EL (cell line): ENCODE measurements at places on chromosomes 7 and 10.
A peak's percentile ranks its signal among the peaks of the same experiment; 100 is the strongest.

- no peak for DNase-seq
Observed at GRCh38 chr7:150439967-150440366, 10.5 kb upstream of the GIMAP8 start.

DNA sequence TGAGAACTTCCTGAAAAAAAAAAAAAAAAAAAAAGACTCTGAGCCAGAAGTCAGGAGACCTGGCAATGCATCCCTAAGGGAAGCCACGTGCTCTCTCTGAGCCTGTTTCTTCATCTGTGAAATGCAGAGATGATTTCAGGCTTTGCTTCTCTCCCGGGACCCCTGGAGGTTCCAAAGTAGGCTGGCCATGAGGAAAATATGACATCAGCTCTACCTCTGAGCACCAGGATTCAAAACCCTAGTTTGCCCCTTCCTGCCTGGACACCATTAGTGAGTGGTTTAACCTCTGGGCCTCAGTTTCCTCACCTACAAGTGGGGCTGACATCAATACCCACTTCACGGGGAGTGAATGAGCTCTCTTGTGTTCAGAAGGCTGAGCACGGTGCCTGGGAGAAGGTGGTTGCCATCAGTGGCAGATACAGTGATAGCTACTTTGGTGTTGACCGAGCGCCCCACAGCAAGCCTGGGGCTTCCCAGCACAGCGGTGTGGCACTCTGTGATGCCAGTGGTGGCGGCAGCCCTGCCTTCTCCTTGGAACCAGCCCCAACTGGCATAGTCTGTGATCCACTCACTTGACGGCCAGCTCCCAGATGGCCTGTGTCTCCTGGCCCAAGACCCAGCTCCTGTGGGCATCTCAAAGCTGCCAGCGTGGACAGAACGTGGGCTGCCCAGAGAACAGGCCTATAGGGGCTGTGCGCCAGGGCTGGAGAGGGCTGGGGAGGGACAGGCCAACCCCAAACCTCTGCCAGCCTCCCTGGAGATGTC lies 153.1 kb upstream of the UNC5B start:
- no peak for DNase-seq

GRCh38 chr10:33542752-33543505 lies 208.5 kb upstream of the NRP1 start:
- DNase-seq: peak; percentile 73

GRCh38 chr7:41491883-41492471 lies 210.9 kb downstream of the INHBA start:
- no peak for DNase-seq

DNA sequence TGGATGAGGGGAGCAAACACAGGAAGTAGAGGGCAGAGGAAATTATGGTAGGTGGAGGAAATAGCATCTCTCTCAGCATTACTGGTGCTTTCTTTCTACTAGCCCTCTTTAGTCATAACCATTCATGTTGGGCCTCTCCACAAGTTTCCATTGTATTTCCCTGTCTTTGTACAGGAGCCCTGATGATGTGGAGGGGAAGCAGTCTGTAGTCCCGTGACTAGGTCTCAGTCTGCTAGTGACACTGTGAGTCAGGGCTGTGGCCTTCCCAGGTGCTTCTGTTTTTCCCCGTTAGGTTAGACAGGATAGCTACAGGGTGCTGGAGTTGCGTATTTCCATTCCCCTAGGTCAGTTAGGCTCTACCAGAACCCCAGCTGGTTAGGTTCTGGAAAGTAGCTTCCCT lies 82.9 kb upstream of the NAMPT start:
- no peak for DNase-seq

DNA sequence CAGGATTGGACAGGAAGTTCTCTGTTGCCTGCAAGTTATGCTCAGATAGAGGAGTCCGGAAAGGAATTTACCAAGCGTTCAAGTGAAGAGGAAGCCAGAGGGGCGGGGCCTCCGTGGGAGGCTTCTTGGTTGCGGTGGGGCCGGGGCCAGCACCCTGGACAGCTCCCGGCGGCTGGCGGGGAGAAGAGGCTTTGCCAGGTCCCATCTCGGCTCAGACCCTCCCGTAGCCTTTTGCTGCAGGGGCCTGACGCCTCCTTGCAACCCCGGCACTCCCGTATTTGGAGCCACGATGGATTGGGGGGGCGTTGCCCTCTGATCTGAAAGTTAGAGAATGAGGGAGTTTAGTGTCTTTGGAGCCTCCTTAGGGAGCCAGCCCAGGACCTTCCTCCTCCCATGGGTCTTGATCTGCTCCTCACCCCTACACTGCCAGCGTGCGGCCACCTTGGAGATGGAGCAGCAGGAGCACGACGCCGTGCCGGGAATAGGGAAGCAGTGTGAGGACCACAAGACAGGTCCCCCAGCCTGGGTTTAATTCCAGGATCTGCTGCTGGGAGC lies 3.1 kb upstream of the SLC18A3 start:
- peak; percentile 85 for DNase-seq

- DNase-seq: no peak
Observed at GRCh38 chr7:141949021-141949420, 2.2 kb upstream of the CLEC5A start.

DNA sequence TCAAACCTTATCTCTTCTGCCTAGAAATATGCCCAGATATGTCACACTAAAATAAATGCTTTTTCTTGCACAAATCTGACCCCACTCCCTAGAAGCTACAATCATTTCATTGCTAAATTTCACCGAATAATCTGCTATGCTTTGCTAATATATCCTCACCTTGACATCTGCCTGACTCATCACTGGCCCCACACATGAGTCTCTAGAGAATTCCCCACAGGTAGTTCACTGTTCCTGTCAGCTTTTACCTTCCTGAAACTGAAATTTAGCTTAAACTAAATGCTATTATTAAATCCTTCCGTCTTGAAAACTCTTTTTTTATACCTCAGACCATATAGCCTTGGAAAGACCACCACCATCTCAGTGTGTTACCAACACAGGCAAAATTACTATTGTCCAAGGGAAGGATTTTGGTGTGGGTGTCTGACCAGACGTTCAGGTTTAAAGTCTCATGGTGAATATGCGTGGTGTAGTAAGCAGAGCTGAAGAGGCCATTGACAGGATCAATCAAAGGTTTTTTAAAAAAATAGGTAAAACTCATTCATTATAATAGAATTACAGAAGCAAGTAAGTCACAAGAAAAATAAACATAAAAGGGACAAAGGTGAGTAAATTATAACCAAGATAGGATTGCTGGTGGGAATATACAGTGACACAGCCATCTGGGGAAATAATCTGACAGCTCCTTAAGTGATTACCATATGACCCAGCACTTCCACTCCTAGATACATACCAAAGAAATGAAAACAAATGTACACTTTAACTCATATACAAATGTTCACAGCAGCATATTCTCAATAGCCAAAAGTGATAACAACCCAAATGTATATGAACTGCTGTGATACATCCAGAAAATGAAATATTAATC lies 173.5 kb downstream of the KMT2E start:
- no peak for DNase-seq

DNA sequence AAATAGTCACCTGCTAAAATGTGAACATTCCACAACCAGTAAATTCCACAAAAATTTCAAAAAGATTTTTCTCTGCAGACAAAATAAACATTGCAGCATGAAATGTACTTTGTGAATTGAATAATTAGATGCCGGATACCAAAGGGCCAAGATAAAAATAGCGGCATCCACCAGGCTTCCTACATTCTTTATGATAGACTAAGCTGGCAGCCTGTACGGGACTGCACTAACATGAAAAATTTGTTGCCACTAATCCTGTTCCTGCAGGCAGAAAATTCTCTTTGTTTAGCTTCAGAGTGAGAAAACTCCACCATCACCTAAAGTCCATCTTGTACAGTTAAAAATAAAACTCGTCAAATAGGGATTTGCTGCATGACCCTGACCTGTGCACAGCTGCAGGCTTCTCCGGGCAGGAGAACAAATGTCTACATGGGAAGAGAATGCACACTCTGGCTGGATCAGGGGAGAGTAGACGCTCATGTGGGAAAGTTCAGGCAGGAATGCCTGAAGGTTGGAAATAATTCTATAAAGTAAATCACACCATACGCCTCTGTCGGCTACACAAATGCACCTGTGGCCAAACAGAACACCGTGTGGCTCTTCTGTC lies 15.6 kb upstream of the ADO start:
- peak; percentile 14 for DNase-seq

DNA sequence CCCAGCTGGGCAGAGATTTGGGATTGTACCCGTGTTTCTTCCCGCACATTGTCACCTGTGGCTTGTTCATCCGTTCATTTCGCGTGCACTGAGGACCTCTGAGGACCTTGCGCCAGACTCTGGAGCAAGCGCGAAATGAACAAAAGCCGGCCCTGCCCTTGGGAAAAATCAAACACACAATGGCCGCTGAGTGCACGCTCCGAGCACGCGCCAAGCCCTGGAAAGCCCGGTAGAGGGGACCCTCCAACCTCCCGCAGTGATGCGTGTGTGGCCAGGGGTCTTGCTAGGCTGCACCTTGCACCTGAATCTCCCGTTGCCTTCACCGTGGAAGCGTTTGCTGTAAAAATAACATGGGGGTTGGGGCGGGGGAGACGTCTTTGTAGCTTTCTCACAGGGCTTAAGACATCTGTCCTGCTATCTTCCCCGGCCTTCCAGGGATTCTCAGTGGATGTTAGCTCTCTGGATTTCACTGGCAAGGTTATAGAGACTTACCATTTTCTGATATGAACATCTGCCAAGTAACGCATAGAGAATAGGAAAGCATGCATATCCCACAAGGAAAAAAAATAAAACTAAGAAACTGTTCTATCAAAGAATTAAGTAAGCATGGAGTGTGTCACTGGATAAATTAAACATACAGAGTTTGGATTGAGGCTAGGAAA lies 37.3 kb downstream of the ZNF777 start:
- no peak for DNase-seq

GRCh38 chr10:42755028-42755451 lies 27.6 kb upstream of the BMS1 start:
- no peak for DNase-seq

GRCh38 chr7:122827763-122828162 lies 58.5 kb downstream of the CADPS2 start:
- no peak for DNase-seq

DNA sequence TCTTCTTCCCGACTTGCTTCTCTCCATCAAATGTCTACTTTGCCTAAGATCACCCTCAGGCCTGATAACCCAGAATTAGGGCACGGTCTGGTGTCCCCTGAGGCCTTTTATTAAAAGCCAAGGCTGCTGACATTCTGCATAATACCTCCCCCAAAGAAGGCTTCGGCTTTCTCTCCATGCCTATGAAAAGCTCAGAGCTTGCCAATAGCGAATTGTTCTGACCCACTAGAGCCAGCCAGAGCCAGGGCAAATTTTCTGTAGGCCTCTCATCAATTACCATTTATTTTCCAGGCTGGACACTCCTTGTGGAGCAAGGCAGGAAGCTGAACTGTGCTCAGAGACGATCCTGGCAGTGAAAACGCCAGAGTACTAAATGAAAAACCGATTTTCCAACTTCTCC lies 64.3 kb upstream of the ADRB1 start:
- no peak for DNase-seq

- DNase-seq: no peak
Observed at GRCh38 chr10:104941662-104942061, 300.6 kb downstream of the SORCS3 start.

DNA sequence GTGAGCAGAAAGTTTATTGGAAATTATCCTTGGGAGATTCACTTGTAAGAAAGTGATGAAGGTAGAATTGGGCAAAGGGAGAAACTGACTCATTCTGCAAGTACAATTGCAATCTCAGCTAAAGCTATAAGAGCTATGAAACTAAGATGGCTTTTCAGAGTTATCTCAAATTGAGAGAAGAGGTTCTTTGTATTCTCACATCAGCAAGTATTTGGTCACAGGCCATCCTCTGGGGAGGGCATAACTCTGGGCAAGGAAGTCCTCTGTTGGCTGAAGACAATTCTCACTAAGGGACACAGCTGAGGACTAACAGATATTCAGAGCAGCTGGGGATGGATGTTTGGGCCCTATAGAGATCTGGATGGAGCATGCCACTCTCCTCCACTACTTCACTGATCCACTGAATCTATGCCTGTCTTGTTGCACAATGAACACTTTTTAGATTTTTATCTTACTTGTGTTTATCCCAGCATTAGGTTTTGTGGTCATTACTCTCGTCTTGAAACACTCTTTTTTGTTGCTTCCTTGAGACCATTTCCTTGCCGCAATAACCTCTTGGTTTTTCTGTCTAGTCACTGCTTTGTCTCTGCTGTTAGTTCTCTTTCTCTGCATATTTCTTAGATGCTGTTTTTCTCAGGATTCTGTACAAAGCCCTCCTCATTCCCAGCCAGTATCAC lies 115.1 kb downstream of the GNAI1 start:
- DNase-seq: no peak

GRCh38 chr7:116512520-116513188 lies 12.2 kb upstream of the CAV1 start:
- DNase-seq: peak; percentile 76

DNA sequence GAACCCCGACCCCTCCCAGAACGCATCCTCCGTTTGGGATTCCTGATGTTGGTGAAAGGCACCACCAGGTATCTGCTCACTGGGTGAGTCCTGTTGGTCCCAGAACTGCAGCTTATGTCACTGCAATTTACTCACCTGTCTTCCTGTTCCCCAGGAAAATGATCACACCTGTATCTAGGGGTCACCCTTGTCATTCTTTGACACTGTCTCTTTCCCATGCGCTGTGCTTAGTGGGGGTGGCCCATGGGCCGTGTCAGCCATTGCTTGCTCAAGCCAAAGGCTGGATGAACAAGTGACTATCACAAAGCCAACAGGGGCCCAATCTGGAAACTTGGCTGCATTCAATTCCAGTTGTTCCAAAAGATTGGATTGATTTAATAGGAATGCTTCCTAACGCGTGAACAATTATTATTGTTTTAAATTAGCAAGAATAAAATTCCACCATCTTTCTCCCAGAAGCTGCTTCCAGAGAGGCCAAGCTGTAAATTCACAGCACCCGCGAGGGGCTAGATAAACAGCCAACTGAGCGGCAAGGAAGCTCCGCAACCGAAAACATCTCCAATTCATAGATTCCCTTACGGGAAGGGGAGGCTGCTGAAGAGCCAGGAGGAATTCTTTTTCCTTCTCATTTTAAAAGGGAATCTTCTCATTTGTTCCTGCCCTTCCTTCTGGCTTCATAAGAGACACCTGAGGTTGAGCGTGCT lies 134.8 kb upstream of the ZMIZ1 start:
- no peak for DNase-seq

DNA sequence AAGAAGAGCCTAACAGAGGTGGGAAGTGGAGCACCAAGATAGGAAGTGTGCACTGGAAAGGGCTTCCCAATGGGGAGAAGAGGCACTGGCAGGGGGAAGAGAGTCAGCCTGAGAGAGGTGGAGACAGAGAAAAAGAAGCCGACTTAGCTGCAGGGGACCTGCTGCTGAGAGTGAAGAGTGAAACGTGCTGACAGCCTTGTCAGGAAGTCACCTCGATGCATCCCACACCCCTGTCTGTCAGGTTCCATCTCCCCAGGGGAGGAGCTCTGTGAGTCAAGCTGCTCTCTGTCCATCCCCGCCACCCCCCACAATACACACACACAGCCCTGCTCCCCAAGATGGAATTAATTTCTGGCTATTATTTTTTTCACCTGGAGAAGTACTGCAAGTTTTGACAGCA lies 14.0 kb downstream of the KAZALD1 start:
- no peak for DNase-seq

DNA sequence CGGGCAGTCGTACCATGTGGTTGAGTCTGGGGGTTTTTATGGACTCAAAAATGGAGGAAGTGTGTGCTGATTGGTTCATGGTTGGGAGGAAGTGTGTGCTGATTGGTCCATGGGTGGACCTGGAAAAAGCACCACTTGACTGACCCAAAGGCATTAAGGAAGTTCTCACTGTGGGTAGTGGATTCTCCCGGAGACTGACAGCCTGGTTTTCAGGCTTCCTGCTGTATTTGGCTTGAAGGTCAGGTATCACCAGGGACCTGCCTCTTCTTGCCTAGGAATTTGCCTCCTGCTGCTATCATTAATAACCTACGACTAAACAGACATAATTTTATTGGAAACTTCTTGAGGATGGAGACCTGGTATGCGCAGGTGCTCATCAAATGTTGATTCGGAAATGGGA lies 268.8 kb upstream of the LRGUK start:
- DNase-seq: no peak
